ENCODE measurements at places on chromosomes 7 and 10. TPM values are rescaled to one million over a fixed set of nuclear protein-coding genes. Genes with fewer than 3 reads are reported as not detected.
A peak's percentile ranks its signal among the peaks of the same experiment; 100 is the strongest.

DNA sequence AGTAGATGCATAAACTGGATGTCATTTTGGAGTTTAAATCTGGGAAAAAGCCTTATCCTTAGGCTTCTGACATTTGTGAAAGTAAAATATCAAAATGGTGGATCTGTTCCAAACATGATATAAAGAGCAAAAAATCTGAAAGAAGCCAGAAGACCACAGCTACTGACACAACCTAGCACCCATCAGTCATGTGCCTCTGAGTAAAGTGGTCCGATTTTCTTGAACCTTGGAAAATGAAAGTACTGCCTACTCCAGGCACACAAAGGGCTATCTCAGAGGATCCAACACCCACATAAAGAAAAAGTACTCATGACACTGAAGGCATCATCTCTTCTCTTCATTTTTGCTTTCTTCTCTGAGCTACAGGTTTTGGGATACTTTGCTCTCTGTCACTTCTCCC, 150.7 kb downstream of the KMT2E start:
- no peak overlapping the region for H3K27ac ChIP-seq
- no peak overlapping the region for H3K4me3 ChIP-seq
- no peaks in the 10 kb centered on the region for H3K4me1 ChIP-seq
- H3K27me3 ChIP-seq, result peaks cover 2% of the 10 kb centered on the region
- H3K36me3 ChIP-seq, result peaks cover 6% of the 10 kb centered on the region

- H3K4me1 ChIP-seq, result peaks cover 4% of the 10 kb centered on the region
- no peaks in the 10 kb centered on the region for H3K27me3 ChIP-seq
- H3K27ac ChIP-seq, result no peak overlapping the region
- H3K4me3 ChIP-seq, result no peak overlapping the region
- H3K36me3 ChIP-seq, result peaks cover 9% of the 10 kb centered on the region
These were observed 241.6 kb downstream of the CCDC7 start for GRCh38 chr10:32687546-32687945.

The GNAT3 gene
- total RNA-seq, result 2.0 TPM

DNA sequence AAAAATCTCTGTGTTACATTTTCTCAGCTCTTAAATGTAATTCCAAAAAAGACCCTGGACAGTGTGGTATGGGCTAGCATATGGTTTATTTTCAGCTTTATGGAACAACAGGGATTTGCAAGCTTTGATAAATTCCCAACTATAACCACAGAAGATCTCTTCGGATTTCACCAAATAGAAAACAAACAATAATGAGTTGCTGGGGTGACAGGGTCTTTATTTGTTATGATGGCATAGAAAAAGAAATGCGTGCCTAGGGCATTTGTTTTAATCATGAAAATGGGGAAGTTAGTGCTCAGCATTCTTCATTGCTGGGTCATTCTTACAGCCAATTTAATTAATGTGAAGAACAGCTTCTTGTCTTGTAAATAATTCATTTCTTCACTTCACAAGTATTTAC, 139.0 kb downstream of the LRRN3 start:
- peaks cover 8% of the 10 kb centered on the region for H3K4me1 ChIP-seq
- H3K27ac ChIP-seq, result no peak overlapping the region
- H3K27me3 ChIP-seq, result peaks cover 3% of the 10 kb centered on the region

The GPR85 gene
- total RNA-seq, result 3.4 TPM

- H3K27ac ChIP-seq, result peak overlapping the region; percentile 98
- no peak for DNase-seq
These were observed 12.5 kb downstream of the ITPRIP start for GRCh38 chr10:104325436-104326435.

The FAM25G gene
- not detected for total RNA-seq

The THSD7A gene
- 211 TPM for total RNA-seq

GRCh38 chr7:158252081-158252836, 335.4 kb downstream of the PTPRN2 start:
- H3K4me1 ChIP-seq, result no peaks in the 10 kb centered on the region
- H3K4me3 ChIP-seq, result no peak overlapping the region
- no peaks in the 10 kb centered on the region for H3K36me3 ChIP-seq
- no peak for DNase-seq
